ENCODE measurements at places on chromosomes 5 and 9. TPM values are rescaled to one million over a fixed set of nuclear protein-coding genes. Genes with fewer than 3 reads are reported as not detected.

Gene LCN1
- polyA plus RNA-seq = not detected

Gene IL3
- not detected for polyA plus RNA-seq

Gene ACSL6
- 1.3 TPM for polyA plus RNA-seq

Gene ZNF346
- polyA plus RNA-seq = 30.4 TPM

All from left lung (tissue), 14 donors.